ENCODE measurements at places on chromosomes 16 and 17.

DNA sequence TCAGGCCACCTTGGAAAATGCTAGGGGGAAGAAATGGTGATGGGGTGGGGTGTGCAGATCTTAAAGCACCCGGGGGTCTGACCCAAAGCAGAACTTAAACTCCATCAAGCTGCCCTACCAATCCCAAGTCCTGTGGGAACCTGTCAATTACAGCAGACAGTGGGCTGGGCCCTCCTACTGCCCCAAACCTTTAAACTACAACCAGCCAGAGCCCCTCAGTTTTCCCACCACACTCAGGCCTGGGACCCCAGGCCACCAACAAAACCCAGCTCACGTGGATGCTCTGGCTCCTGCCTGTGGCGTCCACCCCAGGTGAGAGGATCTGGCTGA lies 2.7 kb downstream of the MYO18A start:
- no peak for DNase-seq

DNA sequence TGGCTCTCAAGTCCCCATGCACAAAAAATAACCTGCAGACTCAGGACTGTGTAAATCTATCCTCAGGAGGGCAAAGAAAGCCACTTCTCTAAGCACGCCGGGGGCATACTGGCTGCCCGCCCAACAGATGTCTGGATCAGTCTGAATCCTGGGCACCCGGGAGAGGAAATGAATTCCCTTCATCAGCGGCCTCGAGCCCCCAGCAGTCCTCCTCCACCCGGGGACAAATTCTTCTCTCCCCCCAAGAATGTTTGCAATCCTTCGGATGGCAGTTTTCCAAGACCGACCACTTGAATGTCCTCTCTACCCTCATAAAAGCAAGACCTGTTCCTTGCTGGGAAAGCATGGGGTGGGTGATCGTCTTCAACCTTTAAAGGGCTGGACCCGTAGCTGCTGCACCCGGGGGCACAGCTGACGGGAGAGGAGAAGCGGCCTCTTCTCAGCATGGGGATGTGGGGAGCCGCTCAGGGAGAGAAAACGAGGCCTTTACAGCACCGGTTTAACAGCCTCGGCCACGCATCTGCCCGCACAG lies 9.4 kb upstream of the MAP2K3 start:
- no peak for DNase-seq

GRCh38 chr17:9977180-9977575 lies 72.1 kb upstream of the RCVRN start:
- no peak for DNase-seq

DNA sequence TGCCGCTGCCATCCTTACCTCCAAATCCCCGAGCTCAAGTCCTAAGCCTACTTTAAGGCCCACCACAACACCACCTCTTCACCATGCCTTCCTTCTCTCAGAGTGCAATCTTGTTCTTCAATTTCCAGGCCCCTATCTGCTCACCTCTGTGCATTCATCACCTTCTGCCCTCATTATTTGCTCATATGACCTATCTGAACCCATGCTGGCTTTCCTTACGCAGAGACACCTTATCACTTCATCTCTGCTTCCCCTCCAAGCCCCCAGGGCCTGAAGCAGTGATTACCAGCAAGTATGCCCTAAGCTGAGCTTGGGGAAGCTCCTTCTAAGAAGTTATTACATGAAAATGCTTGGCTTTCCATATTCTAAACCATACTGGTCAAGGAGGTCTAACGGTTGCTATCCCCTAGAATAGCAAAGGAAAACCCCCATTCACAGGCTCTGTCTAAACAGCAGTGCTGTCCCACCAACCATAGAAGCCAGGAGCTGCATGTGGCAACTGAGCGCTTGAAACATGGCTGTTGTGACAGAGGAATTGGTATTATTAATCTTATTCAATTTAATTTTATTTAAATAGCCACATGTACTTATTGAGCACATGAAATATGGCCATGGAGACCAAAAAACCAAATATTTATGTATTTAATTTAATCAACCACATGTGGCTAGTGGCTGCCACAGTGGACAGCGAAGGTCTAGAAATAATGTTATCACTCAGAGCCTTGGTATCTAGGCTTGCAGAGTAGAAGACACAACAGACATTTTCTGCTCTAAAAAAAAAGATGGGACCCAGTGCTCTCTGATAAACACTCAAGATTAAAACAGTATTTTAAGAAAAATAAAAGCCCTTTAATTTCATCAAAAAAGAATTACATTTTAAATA lies 13.9 kb downstream of the USP7 start:
- no peak for DNase-seq

DNA sequence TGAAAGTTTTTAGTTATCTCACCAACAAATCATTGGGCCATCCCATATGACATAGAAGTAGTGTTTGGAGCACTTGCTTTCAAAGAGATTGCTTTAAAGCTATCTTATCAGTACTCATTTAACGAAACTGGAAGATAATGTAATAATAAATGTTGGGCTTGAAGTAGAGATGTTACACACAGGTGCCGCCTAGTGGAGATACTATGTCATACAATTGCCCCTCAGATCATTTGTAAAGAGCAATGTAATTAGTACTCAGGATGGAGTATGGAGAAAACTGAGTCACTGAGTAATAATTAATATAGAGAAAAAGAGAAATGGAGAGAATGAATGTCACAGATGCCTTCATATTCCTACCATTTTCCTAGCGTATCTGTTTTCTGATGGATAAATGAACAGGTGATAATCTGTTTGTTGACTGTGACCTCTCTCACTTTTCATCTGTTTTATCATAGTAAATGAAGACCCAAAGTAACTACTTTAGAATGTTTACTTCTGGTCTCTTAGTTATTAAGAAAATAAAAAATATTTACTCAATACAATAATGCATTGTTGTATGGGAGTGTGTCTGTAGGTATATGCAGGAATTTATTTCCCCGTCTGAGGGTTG lies 80.4 kb downstream of the EFCAB5 start:
- DNase-seq: no peak

GRCh38 chr17:17849147-17849820 lies 12.5 kb upstream of the SREBF1 start:
- peak; percentile 67 for DNase-seq

- DNase-seq: no peak
Measured at GRCh38 chr16:72073560-72074230, 10.7 kb downstream of the HPR start.

DNA sequence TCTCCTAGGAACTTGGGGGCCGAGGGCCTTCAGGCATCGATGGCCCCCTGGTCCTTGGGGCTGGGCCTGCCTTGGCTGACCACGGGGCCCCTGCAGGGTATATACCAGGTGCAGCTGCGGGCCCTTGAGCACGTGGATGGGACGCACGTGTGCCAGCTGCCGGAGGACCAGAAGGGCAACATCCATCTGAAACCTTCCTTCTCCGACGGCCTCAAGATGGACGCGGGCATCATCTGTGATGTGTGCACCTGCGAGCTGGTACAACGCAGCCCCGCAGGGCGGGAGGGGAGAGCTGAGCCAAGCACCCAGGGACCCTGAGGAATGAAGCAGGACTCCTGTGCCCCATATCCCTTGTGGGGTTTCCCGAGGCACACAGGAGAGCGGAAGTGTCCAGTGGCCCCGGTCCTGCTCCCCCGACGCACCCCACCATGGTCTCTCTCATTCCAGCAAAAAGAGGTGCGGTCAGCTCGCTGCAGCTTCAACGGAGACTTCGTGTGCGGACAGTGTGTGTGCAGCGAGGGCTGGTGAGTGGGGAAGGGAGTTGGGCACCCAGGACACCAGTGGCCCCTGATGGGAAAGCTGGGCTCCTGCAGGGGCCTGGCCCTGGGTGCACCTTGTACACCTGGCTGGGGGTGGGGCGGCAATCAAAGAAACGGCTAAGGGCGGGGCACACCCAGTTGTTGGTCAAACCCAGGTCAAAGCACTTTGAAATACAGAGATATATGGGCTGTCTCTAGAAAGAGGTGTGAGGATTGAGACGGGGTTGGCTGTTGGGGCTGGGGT lies 10.6 kb downstream of the ITGB4 start:
- no peak for DNase-seq

GRCh38 chr17:78423961-78424675 lies 45.7 kb downstream of the PGS1 start:
- no peak for DNase-seq

DNA sequence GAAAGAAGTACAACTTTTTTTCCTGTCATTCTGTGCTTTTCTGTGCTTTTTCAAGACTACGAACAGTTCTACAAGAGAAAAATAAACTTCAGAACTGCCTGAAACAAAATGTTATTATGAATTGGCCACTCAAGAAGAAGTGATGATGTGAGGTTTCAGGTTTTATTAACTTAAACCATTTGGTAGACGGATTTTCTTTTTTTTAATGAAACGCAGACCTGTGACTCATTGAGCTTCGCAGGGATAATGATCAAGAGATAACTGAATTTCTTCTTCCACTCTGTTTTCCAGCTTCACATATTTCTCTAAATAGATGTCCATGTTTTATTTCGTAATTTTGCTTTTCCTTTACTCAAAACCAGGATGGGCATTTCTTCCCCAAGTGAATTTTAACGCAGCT lies 32.7 kb downstream of the AIPL1 start:
- no peak for DNase-seq

DNA sequence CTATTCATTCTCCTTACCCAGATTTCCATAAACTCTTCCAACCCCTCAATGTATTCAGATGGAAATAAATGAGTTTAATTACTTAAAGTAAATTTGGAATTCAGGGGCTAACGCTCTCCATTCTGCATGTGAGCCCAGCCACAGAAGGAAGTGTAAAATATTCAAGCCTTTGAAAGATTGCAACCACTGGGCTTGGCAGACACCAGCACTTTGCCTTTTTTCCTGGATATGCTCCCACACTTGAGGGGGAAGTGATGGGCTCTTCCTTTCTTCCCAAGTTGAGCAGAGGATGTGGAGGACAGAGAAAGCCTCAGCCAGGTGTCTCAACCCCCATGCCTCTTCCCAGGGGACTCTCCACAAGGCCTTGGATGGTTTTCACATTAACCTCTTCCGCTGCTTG lies 825.1 kb upstream of the EEF2KMT start:
- no peak for DNase-seq

DNA sequence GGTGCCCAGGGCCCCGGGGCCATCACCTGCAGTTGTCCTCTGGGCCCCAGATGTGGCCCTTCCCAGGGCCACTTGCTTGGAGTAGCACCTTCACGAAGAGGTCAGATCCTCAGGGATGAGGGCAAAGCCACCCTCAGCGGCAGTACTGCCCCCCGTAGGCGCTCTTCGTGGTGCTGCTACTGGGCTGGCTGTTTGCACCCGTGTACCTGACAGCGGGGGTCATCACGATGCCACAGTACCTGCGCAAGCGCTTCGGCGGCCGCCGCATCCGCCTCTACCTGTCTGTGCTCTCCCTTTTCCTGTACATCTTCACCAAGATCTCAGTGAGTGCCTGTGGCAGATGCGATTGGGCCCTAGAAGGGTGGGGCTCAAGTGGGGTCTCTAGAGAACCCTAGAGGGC lies 2.6 kb downstream of the SLC5A2 start:
- no peak for DNase-seq

GRCh38 chr17:49193513-49194296 lies 16.7 kb downstream of the GNGT2 start:
- DNase-seq: no peak

DNA sequence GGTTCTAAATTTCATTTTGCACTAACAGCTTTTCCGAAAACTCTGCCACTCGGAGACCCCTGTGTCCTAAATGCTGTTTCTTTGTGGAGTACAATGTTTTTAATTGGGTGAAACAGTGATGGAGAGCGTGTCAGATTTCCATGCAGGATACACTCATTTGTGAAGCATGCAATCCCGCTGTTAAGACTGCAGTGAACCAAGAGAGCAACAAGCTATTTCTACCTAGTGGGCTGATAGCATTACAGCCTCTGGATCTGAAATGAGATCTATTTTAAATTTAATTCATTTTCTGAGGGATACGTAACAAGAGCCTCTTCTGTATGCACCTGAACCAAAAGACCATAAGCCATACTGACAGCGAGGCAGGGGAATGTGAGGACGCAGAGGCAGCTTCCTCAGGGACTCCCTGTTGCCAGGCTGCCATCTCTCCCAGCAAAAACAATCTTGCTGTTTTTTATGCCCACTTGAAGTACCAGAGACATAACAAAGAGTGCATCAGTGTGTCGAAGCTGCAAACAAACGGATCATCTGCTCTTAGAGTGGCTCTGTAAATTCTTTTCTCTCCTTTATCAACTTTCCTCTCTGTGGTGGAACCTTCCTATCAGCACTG lies 199.9 kb upstream of the COX10 start:
- no peak for DNase-seq

DNA sequence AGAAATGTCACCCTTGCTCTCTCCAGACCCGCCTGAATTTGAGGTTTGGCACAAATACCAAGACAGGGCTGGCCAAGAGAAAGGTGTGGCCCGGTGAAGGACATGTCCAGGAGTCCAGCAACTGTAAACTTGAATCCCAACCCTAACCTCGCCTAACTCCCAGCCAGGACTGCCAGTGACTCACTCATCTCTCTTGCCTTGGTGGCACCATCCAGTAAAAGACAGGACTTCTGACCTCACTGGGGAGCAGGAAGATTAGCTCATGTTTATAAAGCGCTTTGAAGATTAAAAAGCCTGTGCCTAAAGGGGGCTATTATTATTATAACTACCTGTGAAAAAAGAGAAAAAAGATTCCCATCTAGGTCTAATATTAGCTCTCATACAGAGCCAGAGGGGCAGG lies 335.3 kb downstream of the SOX9 start:
- DNase-seq: no peak

GRCh38 chr16:12557786-12558185 lies 245.9 kb downstream of the CPPED1 start:
- DNase-seq: no peak

DNA sequence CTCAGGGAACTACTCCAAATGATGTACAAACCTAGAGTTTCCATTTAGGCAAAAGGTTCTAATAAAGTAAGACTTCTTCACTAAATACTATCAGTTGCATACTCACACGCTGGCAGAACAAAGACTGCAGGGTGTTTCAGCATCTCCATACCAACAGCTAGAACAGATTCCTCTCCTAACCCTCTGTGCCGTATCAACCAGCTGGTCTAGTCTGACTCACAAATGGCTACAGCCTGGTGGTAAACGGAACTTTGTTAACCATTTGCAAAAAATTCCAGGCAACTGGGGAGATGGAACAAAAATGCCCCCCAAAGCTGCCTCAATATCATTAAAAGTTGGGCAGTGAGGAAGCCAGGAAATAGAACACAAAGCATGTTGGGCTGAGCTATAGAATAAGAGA lies 217.1 kb downstream of the GRIN2A start:
- no peak for DNase-seq

DNA sequence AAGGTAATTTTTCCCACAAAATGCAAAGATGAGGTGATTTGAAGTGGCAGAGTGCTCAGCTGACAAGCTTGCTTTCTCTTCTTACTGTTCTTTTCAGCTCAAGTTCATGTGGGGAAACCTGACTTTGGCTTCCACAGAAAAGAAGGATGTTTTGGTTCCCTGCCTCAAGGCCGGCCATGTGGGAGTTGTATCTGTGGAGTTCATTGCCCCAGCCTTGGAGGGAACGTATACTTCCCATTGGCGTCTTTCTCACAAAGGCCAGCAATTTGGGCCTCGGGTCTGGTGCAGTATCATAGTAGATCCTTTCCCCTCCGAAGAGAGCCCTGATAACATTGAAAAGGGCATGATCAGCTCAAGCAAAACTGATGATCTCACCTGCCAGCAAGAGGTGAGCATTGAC lies 18.4 kb upstream of the TMEM106A start:
- DNase-seq: no peak
